ENCODE measurements at places on chromosomes 6 and 20.

DNA sequence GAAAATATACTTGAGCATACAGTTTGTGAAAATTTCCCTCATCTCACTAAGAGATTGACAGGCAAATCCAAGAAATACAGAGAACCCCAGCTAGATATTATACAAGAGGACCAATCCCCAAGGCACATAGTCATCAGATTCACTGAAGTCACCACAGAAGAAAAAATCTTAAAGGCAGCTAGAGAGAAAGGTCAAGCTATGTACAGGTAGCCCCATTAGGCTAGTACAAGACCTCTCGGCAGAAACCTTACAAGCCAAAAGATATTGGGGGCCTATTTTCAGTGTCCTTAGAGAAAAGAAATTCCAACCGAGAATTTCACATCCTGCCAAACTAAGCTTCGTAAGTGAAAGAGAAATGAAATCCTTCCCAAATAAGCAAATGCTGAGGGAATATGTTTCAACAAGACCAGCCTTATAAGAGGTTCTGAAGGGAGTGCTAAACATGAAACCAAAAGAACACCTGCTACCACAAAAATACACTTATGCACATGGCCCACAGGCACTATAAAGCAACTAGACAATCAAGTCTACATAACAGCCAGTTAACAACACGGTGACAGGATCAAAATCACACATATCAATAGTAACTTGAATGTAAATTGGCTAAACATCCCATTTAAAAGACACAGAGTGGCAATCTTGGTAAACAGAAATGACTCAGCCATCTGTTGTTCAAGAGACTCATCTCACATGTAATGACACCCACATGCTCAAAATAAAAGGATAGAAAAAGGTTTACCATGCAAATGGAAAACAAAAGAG lies 96.3 kb downstream of the FHL5 start:
- no peak for DNase-seq

DNA sequence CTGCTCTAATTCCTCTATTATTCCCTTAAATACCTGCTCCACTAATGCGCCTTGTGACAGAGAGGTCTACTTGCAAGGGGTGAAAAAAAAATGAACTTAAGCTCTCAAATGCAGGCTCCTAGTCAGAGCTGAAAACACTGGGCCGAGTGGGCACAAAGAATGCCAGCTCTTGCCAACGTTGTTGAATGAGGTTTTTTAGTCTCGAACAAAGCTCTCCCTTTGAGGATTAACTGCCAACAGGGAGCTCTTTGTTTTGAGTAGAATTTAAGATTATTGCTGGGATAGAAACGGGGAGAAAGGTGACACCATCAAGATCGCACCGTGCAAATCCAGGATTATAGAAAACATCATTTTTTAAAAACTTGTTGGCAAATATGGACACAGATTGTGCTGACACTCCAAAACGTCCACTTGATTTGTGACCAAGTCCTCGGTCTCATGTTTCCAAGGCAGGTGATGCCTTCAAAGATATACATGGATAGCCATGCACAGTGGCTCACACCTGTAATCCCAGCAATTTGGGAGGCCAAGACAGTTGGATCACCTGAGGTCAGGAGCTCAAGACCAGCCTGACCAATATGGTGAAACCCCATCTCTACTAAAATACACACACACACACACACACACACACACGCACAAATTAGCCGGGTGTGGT lies 163.2 kb downstream of the BMP7 start:
- DNase-seq: no peak

DNA sequence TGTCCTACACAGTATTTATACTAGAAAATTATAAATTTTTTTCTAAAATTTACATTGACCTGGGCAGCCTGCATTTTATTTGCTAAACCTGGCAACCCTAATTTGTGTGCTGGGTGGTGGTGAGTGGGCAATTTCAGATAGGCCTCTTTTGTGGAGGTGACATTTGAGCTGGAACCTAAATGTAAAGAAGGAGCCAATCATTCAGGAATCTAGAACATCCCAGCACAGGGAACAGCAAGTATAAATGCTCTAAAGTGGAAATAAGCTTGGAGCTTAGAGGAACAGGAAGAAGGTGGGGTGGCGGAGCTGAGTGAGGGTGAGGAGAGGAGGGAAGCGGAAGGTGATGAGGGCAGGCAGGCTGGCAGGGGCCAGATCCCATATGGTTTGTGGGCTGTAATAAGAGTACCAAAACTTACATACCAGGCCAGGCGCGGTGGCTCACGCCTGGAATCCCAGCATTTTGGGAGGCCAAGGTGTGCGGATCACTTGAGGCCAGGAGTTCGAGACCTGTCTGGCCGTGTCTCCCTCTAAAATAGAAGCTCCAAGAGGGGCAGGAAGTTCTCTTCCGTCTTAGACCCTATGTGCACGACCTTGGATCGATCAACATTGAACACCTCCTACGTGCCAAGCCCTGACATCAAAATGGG lies 549 bp upstream of the CSE1L start:
- no peak for DNase-seq

- DNase-seq: no peak
Measured at GRCh38 chr6:136763255-136763654, 29.0 kb downstream of the MAP3K5 start.

DNA sequence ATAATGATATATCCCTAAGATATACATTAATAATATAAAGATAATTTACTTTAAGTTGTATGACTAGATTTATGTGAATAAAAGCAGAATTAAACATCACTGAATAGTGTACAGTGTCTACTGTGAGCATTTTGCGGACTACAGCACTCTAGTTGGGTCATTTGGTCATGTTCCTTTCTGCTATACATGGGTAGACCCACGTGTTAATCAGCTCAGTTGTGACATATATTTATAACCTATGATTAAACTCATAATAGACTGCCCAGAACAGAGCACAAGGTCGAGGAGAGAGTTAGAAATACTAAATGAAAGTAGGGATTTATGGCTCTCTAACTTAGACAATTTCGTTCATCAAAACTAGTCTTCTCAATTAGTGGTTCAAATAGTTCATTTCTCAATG lies 852.7 kb downstream of the EPHA7 start:
- no peak for DNase-seq

GRCh38 chr6:145699462-145699861 lies 35.9 kb downstream of the EPM2A start:
- no peak for DNase-seq

DNA sequence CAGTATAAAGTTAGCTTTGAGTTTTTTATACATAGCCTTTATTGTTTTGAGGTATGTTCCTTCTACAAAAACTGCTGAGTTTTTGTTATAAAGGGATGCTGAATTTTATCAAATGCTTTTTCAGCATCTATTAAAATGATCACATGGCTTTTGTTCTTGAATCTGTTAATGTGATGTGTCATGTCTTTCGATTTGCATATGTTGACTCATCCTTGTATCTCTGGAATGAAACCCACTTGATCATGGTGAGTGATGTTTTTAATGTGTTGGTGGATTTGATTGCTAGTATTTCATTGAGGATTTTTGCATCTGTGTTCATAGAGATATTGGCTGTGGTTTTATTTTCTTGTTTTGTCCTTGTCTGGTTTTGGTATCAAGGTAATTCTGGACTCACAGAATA lies 24.7 kb upstream of the BLCAP start:
- DNase-seq: no peak

DNA sequence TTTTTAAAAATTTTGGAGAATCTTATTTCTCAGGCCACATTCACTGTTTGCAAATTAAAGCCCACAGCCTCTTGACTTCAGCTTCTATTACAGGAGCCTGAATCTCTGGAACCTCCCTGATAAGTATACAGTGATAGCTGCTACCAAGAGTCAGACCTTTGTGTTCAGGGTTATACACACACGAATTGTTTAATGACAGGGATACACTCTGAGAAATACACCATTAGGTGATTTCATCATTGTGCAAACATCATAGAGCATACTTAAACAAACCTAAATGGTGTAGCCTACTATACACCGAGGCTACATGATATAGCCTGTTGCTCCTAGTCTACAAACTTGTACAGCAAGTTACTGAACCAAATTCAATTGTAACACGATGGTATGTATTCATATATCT lies 473.9 kb downstream of the PKHD1 start:
- no peak for DNase-seq

- DNase-seq: no peak
Measured at GRCh38 chr6:277746-278145, 14.5 kb upstream of the DUSP22 start.

Measured in stromal cell of bone marrow (primary cell).